Esophagus muscularis mucosa (tissue), 4 donors: ENCODE measurements at places on chromosomes 16 and 17. TPM values are rescaled to one million over a fixed set of nuclear protein-coding genes. Genes with fewer than 3 reads are reported as not detected.

- DNase-seq = no peak
These were observed 23.8 kb downstream of the GGA2 start for GRCh38 chr16:23486480-23486879.

DNA sequence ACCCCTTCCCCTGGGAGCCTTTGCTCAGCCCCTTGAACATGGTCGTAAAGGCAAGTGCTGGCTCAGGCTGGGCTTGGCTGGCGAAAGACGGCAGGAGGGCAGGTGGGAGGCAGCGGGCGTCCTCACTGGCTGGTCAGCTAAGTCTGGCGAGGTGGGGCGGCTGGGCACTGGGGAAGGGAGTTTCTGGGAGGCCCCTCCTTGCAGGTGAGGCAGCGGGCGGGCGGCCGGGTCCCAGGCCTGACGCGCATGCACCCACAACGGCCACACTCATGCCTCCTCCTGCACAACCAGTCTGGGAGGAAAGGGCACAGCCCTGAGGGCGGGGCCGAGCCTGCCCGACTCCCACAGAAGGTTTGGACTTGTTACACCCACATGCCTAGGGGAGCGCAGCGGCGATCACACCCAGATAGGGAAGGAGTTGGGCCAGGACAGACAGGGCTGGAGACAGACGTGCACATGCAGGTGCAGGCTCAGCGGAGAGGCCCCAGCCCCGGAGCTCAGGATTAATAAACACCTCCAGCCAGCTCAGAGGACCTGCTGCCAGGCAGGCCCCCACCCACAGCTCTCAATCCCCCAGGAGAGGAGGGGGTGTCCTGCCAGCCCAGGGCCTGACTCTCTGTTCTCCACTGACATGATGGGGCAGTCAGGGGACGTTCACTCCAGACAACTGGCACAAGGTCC lies at the start of gene EVPL:
TSS of gene EVPL (minus strand) at position 148 of the 681 bp plus-strand sequence. CDS start at position 40, 108 bp downstream.
- no peak for DNase-seq

- peak; percentile 37 for DNase-seq
These were observed 23.9 kb upstream of the TMEM98 start for GRCh38 chr17:32903774-32904673.

DNA sequence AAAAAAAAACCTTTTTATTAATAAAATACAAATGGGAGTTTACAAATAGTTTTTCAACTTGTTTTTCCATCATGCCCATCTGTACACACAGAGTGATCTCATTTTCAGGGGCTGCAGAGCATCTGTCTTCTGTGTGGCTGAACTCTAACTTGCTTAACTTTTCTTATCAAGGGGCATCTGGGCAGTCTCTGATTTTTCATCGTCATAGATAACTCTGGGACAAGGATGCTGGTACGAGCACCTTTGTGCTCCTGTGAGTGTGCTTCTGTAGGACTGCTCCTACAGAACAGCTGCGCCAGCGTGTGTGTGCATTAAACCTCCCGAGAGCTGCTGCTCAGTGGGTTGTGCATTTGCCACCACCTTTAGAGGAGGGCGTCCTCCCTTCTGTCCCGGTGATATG lies 34.6 kb upstream of the TAC4 start:
- DNase-seq = no peak

The VASN gene
- 7.1 TPM for total RNA-seq
